ENCODE measurements at places on chromosomes 5 and 9. TPM values are rescaled to one million over a fixed set of nuclear protein-coding genes. Genes with fewer than 3 reads are reported as not detected.

SLC6A19 gene
- total RNA-seq = not detected

LCN15 gene
- not detected for total RNA-seq

GGTA1 gene
- 24.4 TPM for total RNA-seq

TAF1L gene
- total RNA-seq = not detected

PCDHGB6 gene
- 12.6 TPM for total RNA-seq

GRCh38 chr9:2723376-2724065, 6.2 kb downstream of the KCNV2 start:
- DNase-seq = no peak

GRCh38 chr5:151383011-151383410, 35.7 kb upstream of the SLC36A2 start:
- DNase-seq = no peak

GRCh38 chr9:13083963-13084528, 195.4 kb downstream of the MPDZ start:
- no peak for DNase-seq

- no peak for DNase-seq
Observed at GRCh38 chr9:138058181-138058580, 180.6 kb downstream of the CACNA1B start.

GRCh38 chr5:31116466-31117031, 76.9 kb upstream of the CDH6 start:
- no peak for DNase-seq

- DNase-seq = no peak
Observed at GRCh38 chr9:104556830-104557634, 11.9 kb upstream of the OR13C8 start.

- DNase-seq = no peak
Observed at GRCh38 chr5:173629628-173630027, 13.2 kb upstream of the BOD1 start.

Data from omental fat pad (tissue), 4 donors.